ENCODE measurements at places on chromosomes 11 and 22.

- no peak for DNase-seq
Observed at GRCh38 chr22:44665115-44665514, 36.9 kb upstream of the PRR5 start.

- no peak for DNase-seq
Observed at GRCh38 chr11:75406338-75406777, 7.0 kb downstream of the RPS3 start.

DNA sequence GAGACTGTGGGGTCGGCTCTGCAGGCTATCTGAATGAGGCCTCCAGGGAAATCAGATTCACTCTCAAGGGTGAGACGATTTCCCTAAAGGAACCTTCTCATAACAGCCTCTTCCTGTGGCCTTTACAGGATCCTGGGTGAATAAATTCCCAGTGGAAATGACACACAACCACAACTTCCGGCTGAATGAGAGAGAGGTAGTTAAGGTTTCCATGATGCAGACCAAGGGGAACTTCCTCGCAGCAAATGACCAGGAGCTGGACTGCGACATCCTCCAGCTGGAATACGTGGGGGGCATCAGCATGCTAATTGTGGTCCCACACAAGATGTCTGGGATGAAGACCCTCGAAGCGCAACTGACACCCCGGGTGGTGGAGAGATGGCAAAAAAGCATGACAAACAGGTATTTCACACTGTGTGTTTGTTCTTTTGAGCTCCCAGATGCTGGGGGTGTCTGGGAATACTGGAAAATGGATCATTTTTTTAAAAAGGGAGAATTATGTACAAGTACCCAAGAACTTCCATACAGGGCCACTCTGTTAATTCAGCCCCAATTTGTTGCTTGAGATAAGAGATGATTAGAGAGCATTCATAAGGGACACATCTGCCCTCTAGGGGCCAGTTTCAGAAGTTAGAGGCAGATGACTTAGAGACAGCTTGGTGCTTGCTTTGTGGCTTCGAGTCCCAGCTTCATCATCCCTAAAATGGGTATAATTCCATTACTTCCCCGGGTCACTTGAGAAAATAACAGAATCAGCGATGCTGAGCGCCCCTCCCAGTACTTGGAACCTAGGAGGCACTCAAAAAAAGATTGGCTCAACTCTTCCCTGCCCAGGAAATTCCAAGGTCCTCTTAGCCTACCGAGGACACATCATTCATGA is 10.2 kb downstream of the SERPIND1 start:
- DNase-seq: peak; percentile 74

- DNase-seq: no peak
Observed at GRCh38 chr22:23678133-23678532, 12.7 kb upstream of the RGL4 start.

DNA sequence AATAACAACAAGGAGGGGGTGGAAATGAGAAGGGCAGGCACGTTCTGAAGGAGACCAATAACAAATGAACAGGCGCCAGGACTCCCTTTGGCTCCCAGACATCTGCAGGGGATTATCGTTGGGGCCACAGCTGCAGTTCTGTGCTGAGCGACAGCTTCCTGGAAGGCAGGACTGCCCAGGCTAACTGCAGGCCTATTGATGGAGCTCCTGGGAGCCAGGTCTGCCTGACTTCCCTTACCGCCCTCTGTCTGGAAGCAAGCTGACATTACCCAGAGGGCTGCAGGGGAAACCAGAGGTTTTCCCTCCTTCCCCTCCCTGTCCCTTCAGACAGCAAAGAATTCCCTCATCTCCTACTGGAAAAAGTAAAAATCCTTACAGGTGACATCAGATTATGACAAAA is 5.0 kb downstream of the DRD2 start:
- DNase-seq: no peak

- no peak for DNase-seq
Observed at GRCh38 chr11:34907934-34908593, 8.1 kb downstream of the APIP start.

DNA sequence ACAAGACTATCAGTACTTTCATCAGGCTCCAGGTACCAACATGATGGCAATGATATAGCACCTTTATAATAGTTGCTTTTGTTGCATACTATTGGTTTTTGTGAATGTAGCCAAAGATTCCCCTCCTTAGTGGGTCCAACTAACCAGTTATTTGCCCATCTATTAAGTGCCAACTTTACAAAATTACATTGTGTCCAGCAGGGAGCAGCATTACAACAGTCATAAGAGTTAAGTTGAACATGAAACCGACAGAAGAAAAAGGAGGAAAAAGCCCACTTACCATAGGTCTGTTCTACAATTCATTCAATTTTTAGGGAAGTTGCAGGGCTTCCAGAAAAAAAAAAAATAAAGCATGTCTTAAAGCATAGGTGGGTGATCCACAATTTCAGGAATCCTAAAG is 21.6 kb downstream of the IMMP1L start:
- peak; percentile 80 for DNase-seq

DNA sequence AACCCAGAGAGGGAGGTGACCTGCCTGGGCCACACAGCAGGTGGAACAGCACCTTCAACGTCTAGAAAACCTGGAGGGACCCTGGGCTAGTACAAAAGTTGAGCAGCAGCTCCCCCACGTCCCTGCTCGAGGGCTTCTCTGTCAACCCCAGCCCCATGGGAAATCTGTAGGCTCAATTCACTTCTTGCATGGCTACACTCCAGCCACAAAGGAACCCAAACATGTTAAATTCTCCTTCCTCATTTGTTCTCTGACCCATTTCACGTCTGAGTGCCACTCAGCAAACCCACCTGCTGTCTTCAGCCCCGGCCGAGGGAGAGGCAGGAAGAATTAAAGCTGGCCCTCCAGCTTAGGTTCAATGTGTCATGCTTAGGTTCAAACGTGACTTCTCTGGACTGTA is 418.5 kb downstream of the MIAT start:
- DNase-seq: no peak

DNA sequence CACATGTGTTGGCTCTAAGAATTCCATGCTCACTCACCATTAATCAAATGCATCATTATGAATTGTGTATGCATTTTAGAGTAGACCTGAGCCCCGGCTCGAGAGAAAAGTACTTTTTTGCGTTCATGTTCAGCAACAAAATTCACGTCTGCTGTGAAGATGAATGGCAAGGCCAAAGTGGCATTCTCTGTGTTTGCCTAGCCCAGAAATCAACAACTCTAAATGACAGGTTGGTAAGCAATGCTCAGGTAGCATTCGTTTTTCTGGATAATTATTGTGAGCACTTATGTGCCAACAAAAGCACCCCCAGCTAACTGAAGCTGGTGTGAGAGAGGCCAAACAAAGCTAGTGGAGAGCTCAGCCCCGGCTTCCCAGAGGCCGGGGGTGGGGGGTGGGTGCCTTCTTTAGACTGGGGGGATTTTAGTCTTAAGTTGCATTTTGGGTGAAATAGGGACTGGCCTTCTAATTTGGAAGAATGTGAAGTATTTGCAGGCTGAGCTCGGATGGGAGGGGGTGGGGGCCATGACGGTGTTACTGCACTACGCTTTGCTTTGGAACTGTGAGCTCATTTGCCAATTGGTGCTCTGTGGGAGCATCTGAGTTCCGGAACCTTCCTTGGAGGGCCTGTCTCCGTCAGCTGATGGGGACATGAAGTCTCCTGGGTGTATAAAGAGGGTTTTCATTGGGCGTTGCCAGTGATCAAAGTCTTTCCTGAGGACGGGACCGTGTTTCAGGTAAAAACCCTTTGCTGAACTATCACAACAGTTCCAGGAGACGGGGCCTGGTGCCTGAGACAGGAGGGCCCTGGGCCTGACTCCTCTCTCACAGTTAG is 29.0 kb upstream of the ALX4 start:
- DNase-seq: no peak

GRCh38 chr11:66858939-66859685 is 2.2 kb downstream of the LRFN4 start:
- DNase-seq: no peak

GRCh38 chr11:64238999-64239398 is 1.9 kb upstream of the FKBP2 start:
- DNase-seq: no peak

GRCh38 chr11:35144136-35144741 is 5.3 kb downstream of the CD44 start:
- peak; percentile 79 for DNase-seq

DNA sequence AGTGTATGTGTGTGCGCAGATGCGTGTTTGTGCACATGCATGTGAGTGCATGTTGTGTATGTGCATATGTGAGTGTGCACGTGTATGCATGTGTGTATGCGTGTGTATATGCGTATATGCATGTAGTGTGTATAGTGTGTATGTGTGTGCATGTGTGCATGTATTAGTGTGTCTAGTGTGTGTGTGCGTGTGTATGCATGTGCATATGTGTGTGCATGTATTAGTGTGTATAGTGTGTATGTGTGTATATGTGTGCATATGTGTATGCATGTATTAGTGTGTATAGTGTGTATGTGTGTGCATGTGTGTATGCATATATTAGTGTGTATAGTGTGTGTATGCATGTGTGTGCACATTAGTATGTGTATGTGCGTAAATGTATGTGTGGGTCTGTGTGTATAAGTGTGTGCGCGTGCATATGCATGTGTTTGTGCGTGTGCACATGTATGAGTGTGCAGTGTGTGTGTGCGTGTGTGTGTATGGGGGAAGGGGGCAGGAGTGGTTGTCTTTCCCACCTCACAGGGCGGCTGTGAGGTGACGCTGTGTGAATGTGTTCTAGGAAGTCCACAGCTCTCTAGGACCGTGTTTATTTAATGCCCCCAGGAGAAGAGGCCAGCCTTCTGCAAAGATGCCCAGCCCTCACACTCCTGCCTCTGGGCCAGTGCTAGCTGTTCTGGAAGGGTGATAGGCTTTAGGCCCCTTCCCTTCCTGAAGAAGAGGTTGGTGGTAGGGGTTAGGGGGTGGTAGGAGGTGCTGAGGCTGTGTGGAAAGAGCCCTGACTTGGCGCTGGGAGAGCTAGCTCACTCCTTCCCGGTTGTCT is 114.6 kb downstream of the CEP164 start:
- no peak for DNase-seq

GRCh38 chr11:132106096-132106982 is 735.9 kb downstream of the NTM start:
- DNase-seq: peak; percentile 73

DNA sequence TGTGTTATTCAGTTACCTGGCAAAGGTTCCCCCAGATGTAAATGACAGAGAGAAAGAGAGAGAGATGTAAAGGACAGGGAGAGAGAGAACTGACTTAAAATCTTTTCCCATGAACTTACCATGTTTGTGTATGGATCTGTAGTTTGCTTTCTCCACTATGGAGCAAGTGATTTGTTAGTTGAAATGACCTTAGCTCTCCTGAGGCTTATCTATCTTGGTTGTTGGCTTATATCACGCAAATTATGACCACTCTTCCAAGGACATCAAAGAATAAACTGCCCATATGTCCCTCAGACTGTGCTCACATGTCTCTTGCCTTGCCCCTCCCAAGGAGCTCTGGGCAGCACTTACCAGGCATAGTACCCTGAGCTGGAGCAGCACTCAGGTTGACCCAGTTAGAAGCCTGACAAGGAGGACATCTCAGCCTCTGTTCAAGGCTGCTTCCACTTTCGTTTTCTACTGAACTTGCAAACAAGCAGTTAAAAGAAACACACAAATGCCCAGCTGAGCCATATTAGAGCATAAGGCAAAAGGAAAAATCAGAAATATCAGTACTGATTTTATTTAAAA is 95.3 kb upstream of the RCN1 start:
- no peak for DNase-seq

DNA sequence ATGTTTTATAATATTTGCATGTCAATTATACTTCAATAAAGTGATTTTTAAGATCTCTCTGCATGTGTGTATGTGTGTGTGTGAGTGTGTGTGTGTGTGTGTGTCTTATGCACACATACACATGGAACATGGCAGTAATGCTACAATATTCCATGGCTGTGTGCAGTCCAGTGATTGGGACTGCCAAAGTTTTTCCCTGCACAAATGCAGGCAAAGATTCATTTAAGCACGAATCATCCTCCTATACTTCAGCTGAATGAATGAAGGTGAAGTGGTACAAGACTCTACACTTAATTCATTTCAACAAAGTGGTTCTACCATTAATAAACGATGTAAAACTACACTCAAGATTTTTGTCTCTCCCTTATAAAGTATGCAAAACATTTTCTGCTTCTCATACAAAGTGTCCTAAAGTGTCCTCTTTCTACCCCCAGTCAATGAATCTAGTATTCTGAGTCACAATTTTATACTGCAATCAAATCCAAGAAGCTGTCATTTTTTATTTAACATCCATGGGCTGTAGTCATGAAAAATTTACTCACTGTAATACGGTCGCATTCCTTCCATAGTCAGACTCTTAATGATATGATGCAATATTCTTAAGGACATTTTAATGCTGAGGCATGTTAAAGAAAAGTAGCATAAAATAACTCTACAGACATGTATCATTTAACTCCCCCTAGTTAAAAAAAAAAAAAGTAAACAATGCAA is 132.4 kb downstream of the TTC28 start:
- DNase-seq: peak; percentile 9

DNA sequence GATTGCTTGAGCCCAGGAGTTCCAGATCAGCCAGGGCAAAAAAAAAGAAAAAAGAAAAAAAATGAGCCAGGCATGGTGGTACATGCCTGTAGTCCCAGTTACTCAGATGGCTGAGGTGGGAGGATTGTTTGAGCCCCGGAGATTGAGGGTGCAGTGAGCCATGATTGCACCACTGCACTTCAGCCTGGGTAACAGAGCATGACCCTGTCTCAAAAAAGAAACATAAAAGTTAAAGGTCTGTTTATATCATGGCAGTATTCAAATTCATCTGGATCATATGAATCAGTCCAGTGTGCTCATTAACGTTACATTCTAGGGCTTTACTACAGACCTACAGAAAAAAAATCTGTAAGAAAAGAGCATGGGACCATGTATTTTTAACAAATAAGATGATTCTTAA is 13.9 kb downstream of the HSD17B12 start:
- DNase-seq: no peak

DNA sequence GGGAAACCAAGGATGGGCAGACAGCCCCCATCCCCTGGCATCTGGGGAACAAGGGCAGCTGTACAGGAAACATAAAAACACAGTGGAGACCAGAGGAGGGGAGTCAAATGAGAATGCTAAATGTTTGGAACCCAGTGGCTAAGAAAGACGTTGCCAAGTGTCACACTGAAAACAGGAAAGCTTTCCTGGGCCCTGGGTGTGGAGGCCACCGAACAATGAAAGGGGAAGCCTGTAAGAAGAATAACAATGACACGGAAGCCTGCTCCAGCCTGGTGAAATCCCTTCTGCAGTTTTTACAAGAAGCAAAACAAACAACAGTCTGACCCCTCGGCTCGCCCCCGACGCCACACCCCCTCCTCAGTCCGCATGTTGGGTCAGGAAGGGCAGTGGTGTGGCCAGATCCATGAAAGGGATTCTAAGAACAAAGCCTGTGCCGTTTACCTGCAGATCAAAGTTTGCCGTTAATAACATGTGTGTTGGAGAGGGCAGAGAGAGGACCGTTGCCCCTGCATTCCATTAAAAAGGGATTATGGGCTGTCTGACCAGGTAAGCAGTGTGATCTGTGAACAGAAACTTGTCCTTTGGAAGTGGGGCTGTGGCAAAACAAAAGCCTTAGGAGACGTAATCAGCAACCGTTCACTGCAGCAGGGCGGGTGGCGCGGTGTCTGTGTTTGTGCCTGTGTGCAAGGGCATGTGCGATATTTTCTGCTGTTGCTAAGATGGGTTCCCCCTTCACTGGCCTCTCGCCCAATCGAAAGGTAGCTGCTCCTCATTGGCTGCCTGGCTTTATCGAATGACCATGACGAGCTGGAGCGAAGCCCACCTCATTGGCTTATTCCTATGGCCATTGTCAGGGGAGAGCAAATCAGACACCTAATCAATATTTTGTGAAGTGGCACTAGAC is 113.7 kb upstream of the BLID start:
- DNase-seq: no peak
